ENCODE measurements at places on chromosomes 3 and 15. TPM values are rescaled to one million over a fixed set of nuclear protein-coding genes. Genes with fewer than 3 reads are reported as not detected.
A peak's percentile ranks its signal among the peaks of the same experiment; 100 is the strongest.

GRCh38 chr3:6041894-6042293 is 819.0 kb upstream of the GRM7 start:
- no peak for DNase-seq

GRCh38 chr3:52436500-52437149 is 8.3 kb downstream of the SEMA3G start:
- no peak for DNase-seq

GRCh38 chr3:4447295-4447999 is 19.6 kb downstream of the SUMF1 start:
- no peak for DNase-seq

The COMMD4 gene
- 142 TPM for total RNA-seq

GRCh38 chr3:109984976-109985375 is 647.6 kb upstream of the DPPA4 start:
- DNase-seq: no peak

The C2CD4A gene
- total RNA-seq: 0.05 TPM

DNA sequence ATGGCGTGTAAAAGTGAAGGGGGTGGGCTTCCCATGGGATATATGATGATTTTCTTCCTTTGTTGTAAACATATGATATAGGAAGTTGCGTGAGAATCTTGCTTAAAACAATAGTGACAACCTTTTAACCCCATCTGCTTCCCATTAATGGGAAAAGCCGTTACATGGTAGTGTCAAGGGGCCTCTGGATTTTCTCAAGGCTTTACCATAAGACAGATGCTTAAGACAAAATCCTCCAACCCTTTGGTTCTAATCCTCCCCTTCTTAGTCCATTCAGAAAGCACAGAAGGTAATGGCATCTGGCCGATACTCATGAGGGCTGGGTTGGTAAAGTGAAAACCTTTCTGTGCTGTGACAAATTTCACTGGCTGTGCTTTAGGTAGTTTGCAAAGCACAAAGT is 25.0 kb downstream of the DPH3 start:
- no peak for DNase-seq

DNA sequence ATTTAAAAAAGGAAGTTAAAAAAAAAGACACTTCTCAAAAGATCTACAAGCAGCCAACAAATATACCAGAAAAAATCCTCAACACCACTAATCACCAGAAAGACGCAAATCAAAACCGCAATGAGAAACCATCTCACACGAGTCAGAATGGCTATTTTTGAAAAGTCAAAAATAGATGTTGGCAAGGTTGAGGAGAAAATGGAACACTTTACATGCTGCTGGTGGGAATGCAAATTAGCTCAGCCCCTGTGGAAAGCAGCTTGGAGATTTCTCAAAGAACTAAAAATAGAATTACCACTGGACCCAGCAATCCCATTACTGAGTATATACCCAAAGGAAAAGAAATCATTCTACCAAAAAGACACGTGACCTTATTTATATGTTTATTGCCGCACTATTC is 574.7 kb upstream of the ADAMTS9 start:
- no peak for DNase-seq

DNA sequence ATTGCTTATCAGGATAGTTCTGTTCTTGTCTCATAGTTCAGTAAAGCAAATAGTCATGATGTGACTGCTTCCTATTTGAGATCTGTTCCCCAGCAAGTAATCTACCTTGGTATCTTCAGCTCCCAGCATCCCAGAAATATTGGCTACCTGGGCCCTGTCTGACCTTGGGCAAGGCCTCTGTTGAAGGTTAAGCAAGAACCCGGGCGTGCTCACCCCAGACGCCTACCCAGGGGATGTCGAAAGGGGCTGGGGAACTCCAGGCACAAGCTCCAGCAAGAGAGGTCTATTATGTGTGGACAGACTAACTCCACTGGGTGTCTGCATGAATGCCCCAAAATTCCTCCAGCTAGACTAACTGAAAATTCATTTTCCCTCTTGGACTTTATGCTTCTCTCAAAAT is 37.3 kb upstream of the IGF1R start:
- no peak for DNase-seq

- no peak for DNase-seq
Observed at GRCh38 chr3:60812502-60812901, 438.8 kb downstream of the FHIT start.

The SRGAP3 gene
- total RNA-seq: 0.76 TPM

The GCSAM gene
- total RNA-seq: not detected

DNA sequence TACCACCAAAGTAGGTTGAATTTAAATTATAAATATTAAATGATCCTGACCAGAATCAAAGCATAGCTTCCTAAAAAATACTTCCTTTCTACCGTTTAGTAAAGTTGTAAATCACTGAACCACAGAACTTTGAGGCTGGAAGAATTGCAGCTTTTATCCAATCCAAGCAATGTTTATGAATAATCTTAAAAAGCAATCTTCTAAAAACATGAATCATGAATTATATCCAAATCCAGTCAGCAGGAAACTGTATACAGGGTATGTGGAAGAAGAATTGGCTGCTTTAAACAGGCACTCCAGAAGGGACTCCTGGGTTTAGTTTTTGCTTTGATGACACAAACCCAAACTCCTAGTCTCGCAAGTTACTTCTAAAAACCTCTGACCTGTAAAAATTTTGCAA is 30.2 kb downstream of the HEG1 start:
- DNase-seq: no peak

DNA sequence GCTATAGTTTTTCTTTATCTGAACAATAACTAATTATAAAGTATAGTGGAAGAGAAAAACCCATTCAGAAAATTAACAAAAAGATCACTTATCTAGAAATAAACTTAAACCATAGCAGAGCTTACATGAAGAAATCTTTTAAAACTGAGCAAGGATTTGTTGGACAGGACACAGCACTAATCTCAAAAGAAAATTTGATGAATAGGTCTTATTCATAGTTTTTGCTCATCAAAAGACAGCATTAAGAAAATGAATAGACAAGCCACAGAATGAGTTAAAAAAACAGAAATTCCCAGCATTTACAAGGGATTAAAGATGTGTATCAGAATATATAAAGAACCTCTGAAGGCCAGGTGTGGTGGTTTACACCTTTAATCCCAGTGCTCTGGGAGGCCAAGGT is 29.5 kb downstream of the PIK3CA start:
- no peak for DNase-seq

GRCh38 chr15:66172324-66172980 is 81.1 kb downstream of the MEGF11 start:
- no peak for DNase-seq

- no peak for DNase-seq
Observed at GRCh38 chr3:64716110-64716710, 28.4 kb upstream of the ADAMTS9 start.

DNA sequence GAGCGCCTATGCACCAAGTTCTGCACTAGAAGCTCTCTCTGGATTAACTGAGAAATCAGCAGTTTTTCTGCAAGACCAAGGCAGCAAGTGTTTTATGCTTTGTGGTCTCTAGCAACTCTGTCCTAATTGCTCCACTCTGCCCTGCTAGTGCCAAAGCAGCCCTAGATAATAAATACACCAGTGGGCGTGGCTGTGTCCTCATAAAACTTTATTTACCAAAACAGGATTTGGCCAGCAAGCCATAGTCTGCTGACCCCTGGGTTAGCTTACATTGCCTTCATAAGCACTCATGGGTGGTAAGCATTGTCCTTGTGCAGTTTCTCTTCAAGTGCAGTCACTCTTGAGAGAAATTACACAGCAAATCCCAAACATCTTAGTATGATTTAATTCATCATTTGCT is 30.7 kb upstream of the SLC24A5 start:
- no peak for DNase-seq

The HESX1 gene
- total RNA-seq: 1.0 TPM

- DNase-seq: peak; percentile 93
Observed at GRCh38 chr3:9422712-9423424, 25.5 kb downstream of the SETD5 start.

Measured in glomerular endothelial cell (primary cell).